ENCODE measurements at places on chromosomes 16 and 17.

DNA sequence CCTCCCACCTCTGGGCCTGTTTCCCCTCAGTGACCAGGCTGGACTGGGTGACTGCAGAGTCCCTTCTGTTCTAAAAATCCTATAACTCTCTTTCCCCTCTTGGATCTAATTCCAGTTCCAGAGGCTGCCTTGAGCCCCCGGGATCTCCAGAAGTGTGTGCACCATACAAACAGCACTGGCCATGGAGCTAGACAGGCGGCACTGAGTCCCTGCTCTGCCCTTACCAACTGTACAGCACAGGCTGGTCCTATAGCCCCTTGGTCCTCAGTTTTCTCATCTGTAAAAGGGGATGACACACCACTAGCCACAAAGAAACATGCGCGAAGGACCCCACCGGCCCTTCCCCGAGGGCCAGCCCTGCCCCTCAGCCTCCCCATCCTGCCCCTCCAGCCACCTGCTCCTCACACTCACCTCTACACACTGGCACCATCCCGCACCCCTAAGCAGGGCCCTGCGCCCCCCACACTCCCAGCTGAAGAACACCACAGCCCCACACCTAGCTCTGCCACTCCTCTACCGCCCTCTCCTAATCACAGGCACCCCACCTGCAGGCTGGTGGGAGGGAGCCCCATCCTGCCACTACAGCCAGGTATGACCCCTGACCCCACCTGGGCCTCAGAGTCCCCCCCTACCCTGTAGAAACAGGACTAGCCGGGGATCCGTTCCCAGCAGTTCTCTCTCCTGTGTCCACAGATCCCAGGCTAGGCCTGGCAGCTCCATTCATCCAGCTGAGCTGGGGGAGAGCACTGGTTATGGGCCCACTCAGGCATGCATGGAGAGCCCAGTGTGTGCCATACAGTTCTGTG, 913 bp upstream of the KRT16 start:
- DNase-seq, result no peak

DNA sequence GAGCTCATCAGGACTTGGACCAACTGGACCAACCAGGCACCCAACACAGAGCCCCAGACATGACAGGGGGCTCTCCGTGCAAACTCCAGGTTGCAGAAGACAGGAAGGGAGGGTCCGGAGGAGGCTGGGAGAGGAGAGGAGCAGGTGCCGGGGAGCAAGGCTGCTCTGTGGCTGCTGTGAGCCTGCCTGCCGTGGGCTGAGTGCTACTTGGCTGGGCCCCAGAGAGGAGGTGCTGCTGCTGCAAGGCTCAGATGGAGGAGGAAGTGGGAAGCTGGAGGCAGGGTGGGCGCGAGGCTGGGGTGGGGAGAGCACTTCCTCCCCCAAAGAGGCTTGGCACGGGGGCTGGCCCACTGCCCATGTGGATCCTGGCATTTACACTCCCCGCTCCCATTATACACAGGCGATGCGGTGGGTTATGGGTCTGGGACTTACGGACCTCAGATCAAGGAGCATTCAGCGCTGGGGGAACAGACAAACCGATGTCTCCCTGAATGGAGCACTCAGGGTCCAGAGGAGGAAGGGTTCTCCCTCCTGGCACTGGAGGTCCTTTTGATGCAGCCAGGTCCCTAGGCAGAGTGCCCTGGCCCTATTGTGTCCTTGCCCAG, 15.9 kb downstream of the EPOP start:
- DNase-seq, result no peak

DNA sequence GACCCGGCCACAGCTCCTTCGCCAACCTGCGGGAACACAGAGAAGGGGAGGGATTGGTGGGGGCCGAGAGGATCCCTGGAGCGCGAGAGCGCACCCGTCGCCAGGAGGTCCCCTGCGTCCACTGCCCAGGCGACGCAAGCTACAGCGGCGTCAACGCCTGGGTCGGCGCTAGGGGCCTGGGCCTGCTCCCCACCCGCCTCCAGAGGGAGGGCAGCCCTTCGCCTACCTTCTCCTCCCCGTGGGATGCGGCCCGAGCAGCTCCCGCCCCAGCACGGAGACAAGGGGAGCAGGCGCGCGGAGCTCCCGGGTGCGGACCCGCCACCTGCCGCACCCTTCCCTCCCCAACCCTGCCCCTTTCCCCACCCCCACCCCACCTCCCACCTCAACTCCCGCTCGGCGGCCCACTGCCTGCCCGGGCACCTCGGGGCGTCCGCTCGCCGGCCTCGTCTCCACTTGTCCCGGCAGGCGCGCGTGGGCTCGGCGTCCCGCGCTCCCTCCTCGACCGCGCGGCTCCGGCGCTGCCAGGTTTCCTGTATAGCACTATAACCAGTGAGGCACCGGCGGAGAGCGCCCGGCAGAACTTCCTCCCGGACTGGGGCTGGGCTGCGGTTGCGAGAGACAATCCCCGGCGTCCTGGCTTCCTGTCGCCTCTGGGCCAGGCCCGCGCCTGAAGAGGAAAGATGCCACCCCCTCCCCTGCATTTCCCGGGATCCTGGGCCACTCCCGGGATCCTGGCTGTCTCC, 119.1 kb upstream of the SMURF2 start:
- DNase-seq, result peak; percentile 49

- DNase-seq, result no peak
Measured at GRCh38 chr17:68993112-68993511, 37.9 kb upstream of the ABCA8 start.

- DNase-seq, result no peak
Measured at GRCh38 chr17:47701608-47702007, 7.6 kb downstream of the TBKBP1 start.

DNA sequence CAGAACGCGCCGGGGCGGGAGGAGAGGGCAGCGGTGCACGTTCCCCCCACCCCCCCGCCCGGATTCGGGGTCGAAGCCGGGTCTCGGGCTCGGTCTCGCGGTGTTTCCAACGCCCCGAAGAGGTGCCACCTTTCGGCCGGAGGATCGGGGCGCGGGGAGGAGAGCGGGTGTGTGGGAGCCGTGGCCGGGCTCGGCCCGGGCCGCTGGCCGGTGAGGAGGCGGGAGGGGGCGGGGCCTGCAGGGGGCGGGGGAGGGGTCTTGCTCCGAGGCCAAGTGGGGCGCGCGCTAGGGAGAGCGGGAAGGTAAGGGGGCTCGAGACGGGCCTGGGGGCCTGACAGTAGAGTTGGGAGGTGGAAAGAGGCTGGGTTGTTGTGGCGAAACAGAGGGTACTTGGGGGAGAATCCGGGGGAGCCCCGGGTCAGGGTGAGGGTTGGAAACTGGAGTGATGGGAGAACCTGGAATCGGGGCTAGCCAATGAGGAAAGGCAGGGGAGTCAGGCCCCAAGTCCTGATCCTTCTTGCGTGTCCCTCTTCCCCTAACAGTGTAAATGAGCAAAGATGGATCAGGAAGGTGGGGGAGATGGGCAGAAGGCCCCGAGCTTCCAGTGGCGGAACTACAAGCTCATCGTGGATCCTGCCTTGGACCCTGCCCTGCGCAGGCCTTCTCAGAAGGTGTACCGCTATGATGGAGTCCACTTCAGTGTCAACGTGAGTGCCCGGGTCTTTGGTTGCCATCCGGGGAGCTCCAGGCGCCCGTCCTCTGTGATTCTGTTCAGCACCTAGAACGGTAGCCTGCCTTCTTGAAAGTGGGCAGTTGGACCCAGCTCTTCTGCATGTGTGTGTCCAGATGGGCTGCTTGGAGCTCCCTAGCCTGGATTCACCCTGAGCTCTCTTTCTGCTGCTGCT, 873 bp downstream of the SETD1A start:
- no peak for DNase-seq

DNA sequence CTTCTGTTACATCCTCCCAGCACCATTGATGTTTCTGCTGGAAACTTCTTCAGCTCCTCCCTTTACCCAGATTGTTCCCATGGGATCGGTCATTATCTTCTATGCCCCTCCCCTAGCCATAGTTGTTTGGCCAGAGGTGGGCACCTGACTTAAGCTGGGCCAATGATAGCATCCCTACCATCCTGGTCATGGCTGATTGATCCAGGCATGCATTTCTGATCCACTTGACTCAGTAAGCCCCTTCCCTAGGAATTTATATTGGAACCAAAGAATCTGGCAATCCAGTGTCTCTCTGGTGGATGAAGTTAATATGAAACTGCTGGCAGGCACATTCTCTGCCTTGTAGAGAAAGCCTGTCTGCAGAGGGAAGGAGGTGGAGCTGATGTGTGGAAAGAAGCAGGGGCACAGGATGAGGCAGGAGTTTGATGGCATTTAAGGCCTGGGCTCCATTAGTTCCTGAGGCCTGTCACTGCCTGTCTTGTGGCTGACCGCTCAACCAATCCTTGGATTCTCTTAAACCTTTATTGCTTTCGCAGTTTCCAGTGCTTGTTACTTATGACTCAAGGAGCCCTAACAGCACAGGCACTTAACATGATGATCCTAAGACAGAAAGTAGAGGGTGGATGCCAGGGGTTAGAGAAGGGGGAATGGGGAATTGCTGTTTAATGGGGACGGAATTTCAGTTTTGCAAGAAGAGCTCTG, 152.4 kb downstream of the ABCC12 start:
- no peak for DNase-seq

DNA sequence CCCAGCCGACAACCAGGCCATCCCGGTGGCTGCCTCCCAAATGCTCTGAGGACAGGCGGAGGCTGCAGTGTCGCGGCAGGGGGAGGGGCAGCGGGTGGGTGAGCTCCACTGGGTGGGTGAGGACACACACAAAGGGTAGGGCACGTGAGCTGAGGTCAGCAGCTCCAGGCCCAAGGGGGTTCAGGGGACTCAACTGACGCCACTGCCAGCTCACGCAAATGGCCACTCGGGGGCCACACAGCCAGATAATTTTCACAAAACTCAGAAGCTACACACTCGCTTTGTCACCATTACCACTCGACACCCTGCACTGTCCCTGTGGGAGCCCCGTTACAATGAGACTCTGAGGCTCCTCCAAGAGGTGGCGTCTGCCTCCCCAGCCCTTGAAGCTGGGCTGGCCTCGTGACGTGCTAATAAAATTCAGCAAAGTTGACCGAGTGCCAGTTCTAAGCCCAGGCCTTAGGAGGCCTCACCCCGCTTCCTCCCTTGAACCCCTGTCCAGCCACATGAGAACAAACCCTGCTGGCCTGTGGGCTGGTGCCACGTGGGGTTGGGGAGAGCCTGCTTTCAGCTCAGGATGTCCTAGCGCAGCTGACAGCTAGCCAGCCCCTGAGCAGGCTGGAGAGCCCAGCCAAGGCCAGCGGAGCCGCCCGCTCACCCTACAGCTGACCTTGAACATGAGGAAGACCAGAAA, 56.9 kb downstream of the RMI2 start:
- DNase-seq, result no peak

DNA sequence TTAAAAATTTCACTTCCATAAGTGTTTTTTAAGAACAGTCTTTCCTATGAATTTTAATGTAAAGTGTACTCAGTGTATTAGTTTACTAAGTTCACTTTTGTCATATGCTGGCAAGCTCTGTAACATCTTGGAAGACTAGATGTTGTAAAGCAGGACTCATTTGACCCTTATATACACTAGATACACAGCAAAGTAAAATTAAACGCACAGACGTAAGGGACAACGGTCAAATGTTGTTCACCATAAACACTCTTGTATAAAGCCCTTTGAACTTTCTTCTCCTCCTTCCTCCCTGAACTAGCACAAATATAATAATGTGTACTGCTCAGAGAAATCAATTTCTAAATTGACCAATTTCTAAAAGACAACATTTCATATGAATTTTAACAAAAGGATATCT, 7.0 kb upstream of the GOT2 start:
- no peak for DNase-seq
